ENCODE measurements at places on chromosomes 6 and 20. TPM values are rescaled to one million over a fixed set of nuclear protein-coding genes. Genes with fewer than 3 reads are reported as not detected.

CD93 gene
- not detected for polyA plus RNA-seq

ADGRF4 gene
- polyA plus RNA-seq: not detected

PCK1 gene
- polyA plus RNA-seq: not detected

ZSCAN31 gene
- polyA plus RNA-seq: 0.84 TPM

FLOT1 gene
- 171 TPM for polyA plus RNA-seq

RIPOR2 gene
- polyA plus RNA-seq: 3.3 TPM

TSBP1 gene
- not detected for polyA plus RNA-seq

TEAD3 gene
- 6.9 TPM for polyA plus RNA-seq

ZFP57 gene
- polyA plus RNA-seq: not detected

Measured in GM23248 (cell line).